ENCODE measurements at places on chromosomes 5 and 9.
A peak's percentile ranks its signal among the peaks of the same experiment; 100 is the strongest.

GRCh38 chr5:61507232-61507631 lies 175.2 kb downstream of the ZSWIM6 start:
- DNase-seq, result no peak

GRCh38 chr9:108759835-108760234 lies 96.0 kb downstream of the ACTL7B start:
- no peak for DNase-seq

- no peak for DNase-seq
Observed at GRCh38 chr9:106648799-106649198, 214.2 kb upstream of the ZNF462 start.

- DNase-seq, result no peak
Observed at GRCh38 chr5:57817001-57817453, 334.4 kb upstream of the ACTBL2 start.

GRCh38 chr5:170306381-170306831 lies 8.8 kb upstream of the LCP2 start:
- no peak for DNase-seq

DNA sequence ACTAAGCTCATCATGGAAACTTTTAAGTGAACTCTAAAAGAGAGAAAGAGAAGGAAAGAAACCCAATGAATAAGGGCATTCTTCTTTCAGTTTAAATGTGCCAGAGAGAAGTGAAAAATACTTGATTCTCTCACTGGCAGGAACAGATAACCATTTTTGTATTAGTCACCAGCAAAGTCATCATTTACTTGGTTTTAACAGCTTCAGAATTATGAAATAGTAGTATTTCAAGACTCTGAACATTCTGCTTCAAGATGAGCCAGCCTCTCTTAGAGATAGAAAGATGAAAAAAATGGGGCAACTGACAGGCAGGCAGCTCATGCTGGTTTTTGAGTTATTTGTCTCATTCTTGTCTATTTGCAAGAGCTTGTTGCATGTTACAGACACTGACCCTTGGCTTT lies 103.5 kb downstream of the GCNT1 start:
- DNase-seq, result no peak

DNA sequence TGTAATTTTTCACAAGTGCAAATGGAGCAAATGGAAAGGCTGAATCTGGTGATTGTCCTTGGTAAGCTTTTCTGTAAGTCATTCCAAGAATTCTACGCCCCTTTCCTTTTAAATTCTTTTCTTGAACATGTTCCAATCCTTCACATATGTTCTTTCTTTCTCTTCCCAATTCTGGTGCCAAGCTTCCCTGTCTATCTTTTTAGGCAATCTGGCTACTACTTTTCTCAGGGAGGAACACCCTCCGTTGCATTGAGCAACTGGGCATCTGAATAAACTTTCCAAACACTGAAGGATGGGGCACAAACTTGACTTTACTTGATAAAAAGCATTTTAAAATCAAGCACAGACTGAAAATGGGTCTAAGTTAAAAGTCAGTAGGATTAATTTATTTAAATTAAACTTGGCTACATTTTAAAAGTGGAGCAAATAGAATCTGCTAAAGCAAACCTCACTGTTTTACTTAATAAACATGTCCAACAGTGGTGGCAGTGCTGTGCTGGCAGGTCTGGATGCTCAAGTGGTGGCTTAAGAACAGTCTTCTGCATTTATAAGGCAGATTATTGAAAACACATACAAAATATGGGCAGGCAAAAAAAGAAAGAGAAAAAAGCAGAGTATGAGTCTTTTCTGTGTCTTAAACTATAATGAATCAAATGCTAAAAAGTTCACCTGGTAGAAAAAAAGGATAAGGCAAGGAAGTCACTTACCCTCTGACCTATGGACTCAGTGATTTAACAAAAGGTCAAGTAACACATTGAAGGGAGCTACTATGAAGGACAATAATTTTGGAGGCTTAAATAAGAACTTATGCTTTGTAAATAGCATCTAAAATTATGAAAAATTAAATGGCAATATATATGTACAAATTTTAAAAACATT lies 5.4 kb downstream of the ELL2 start:
- no peak for DNase-seq

DNA sequence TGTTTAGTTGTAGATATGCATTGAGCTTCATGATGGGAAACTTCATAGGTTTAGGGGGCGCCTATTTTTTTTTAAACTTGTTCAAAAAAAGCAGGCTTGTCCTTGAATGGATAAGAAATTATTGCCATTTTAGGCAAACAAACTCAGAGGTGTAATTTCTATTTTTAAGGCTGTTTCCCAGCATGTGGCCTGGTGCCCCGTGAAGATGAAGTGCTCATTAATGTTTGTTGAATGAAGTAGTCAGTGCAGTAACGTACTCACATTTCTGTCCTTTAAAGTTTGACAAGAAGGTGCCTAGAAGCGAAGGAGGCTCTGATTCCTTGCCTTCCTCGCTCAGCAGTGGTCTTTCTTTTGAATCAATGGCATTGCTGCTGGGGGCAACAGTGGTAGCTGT lies 54.3 kb downstream of the ZNF618 start:
- DNase-seq, result no peak

DNA sequence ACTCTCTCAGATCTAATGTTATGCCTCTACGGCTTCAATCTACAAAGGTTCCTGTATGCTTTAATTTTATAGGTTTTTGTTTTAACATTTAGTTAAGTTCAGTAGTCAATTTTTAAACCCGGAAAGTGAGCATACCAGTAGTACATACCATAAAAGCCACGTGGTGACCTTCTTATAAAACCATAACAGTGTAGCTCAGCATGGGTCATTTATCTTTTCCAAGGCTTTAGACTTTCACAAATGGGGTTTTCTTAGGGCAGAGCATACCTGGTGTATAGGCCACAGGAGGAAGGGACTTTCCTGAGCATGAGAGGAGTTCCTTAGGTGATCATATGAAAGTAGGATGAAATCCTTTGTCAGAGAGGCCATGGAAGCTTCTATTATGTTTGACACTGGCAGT lies 23.2 kb downstream of the ECM2 start:
- no peak for DNase-seq

- DNase-seq, result no peak
Observed at GRCh38 chr9:1071730-1072129, 21.6 kb downstream of the DMRT2 start.

DNA sequence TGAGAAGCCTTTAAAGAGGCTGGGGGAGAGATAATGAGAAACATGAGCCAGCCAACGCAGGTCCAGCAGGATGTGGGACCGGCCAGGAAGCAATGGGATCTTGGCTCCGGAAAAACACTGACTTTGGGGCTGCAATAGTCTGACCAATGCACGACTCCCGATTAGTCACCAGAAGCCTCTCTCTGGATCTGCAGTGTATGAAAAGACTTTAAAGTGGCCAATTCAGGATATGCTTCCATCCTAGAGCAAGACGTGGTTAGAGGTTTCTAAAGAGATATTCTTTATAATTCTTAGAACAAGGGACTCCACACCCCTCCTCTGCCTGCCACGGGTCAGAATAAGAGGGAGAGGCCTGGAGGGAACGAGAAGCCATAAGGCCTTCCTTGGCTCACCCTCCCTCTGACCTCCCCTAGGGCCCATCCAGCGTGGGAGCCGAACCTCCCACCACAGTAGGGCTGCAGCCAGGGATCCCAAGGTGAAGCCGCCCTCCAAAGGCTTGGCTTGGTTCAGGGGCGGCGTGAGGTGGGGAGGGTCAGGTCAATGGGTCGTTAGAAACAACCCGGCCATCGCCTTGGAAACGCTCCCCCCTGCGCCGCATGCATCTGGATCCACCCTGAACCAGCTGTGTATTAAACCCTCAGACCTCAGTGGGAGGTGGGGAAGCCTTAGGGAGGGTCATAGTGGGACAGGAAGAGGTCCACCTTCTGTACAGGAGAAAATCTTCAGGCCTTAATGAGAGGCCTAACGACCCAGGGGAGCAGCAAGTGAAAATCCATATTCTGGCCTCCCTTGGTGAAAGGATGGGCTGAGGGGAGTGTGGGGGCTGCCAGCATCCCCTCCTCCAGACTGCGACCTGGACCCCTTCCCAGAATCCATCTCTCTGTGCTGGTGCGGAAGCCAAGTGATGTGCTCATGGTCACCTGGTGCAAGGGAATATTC lies 11.1 kb downstream of the FGF1 start:
- no peak for DNase-seq

DNA sequence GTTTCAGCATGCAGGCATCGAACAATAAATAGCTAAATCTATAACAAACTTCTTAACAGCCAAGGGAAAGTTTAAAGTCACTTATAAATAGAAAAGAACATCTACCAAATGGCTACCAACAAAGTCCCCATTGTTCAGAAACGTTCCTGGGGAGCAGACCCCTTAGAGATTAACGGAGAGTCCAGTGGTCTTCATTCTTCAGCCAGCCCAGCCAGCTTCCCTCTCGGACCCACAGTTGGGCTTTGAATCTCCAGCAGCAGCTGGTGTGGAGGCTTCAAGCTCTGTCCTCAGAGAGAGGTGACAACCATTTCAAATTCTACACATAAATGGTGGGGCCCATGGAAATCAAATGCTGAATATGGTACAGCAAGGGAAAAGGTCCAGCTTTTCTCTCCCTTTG lies 11.2 kb downstream of the ENC1 start:
- no peak for DNase-seq

DNA sequence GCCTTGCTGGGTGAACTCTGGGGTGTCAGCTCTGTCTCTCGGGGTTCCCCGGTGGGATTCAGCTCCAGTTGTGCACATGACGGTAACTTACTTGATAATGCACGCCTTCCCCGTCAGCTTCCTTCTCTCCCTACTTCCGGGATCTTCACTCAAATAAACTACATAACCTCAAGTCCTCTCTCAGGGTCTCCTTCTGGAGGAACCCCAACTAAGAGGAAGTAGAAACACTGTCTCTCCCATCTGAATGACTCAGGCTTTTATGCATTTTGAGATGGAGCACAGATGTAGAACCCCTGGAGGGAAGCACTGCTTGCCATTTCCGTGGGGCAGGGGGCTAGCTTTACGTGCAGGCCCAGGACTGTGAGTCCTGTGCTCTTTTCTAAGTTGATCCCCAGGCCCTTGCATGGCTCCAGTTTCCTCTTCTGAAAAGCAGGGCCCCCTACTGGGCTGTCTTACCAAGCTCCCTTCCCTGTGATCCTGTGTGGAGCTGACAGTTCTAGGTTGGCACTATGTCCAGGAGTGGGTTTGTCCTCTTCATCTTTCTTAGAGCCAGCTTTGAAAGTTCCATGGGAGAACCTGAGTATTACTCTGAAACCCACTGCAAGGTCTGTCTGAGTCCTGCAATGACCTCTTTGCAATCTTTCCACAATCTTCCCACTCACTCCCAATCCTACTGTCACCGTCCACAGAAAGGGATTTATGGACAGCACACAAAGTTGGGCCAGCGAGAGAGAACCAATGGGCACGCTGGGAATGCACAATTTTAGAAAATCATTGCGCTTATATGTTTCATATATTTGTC lies 17.7 kb downstream of the S1PR3 start:
- peak; percentile 31 for DNase-seq

DNA sequence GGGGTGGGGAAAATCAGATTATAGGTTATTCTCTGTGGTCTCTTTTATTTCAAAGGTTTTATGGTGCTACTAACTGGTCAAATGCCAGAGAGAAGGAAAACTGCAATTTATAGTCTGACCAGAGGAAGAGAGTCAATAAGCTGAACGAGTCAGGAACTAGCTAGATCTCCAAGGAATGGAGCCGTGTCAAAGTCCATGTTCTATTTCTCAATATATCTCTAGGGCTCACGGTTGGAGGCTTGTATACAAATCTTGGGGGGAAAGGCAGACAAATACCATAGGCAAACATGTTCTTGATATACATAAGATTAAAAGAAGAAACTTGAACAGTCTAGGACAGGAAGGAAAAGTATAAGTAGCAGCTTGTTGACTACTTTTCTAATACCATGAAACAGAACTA lies 627.1 kb downstream of the PDE4D start:
- DNase-seq, result no peak

- DNase-seq, result no peak
Observed at GRCh38 chr5:171619196-171619595, 166.4 kb upstream of the SMIM23 start.

DNA sequence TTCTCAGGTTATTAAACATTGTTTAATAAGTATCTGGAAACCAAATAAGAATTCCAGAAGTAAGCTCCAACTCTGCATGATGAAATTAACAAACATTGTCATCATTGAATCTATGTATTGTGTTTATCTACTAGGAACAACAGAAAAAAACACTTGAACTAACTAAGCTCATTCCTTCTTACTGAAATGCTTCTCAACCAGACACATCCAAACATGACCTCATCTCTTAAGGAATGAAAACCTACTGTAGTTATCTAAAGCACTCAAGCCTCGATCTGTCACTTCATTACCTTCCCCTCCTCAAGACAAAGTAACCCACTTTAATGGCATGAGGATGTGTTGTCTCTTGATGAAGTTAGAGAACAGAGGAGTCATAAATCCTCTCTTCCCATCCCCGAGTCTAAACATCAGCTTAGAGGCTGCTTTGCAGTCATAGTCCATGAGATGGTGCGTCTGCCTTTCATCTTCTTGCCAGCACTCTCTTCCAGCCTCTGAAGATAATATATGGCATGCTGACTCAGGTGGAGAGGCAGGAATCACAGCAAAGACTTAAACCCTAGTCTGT lies 86.5 kb downstream of the CEMIP2 start:
- DNase-seq, result no peak

DNA sequence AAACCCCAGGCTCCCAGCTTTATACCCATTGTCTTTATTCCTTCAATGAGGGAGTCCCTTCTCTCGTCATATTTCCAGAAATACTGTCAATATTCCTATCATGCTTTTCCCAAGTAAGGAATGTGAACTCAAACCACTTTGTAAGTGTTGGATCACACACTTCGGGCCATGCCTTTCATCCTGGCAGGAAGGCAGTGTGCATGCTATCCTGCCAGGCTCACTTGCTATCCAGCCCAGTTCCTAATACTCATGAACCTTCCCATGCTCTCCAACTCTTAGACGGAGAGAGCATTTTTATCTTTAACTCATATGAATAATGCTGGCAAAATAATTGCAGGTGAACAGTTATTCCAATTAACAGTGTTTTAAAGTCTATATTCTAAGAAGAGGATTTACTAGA lies 639.9 kb upstream of the ACO1 start:
- DNase-seq, result no peak

GRCh38 chr5:134153657-134154056 lies 23.1 kb downstream of the SKP1 start:
- no peak for DNase-seq

DNA sequence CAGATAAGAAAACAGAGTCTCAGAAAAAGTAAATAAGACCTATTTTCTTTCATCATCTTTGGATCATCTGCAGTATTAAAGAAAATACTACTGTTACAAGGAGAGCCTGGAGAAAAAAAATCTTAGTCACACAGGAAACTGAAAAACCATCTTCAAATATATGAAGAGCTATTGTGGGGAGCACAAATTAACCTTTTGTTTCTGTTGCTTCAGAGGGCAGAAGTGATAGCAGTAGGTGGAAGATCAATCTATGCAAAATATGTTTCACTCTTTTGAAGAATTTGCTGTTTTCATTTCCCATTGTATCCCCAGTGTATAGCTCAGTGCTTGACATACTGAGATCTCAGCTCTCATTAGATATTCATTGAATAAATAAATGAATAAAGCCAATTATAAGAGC lies 13.1 kb upstream of the CEMIP2 start:
- no peak for DNase-seq
